Hippocampal formation (tissue), 2 donors: ENCODE measurements at places on chromosomes 16 and 17.
A peak's percentile ranks its signal among the peaks of the same experiment; 100 is the strongest.

DNA sequence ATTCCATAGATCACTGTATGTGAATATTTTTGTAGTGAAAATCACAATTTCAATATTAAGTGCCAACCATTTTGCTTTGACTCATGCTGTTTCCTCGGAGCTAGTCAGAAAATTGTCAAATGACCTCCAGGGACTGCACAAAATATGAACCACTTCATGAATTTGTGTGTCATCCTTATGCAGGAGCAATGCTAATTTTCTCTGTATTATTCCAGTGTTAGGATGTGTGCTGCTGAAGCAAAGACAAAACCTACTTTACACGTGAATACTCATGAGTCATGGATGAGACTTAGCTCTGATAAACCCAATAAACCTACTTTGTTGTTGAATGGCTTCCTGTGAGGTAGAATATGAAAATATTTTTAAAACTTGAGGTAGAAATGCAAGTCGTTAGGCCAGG is 65.2 kb downstream of the SHCBP1 start:
- DNase-seq, result no peak

- no peak for DNase-seq
These were observed 43.3 kb upstream of the GINS3 start for GRCh38 chr16:58348986-58349385.

DNA sequence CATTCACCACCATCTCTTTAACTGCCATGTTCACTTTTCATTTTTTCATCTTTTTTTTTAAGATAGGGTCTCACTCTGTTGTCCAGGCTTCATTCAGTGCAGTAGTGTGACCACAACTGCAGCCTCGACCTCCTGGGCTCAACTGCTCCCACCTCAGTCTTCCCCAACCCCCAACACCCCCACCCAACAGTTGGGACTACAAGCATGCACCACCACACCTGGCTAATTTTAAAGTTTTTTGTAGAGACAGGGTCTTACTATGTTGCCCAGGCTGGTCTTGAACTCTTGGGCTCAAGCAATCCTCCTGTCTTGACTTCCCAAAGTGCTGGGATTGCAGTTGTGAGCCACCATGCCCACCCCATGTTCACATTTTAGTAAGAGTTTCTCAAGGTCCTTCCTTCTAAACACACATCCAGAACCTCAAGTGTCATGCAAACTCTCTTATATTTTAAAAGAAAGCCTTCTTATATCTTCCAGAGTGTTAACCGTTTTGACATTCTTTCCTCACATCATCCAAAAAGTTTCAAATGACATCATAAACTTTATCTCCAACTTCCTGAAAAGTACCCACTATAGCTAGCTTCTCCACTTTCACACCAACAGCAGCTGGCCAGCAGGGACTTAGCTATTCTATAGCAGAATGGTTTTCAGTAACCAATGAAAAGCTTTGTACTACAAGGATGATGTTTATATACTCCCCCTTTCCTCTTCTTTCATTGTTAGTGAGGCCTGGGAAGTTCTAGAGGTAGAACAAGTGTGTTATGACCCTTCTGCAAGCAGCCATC is 49.3 kb downstream of the TRAF4 start:
- DNase-seq, result no peak

DNA sequence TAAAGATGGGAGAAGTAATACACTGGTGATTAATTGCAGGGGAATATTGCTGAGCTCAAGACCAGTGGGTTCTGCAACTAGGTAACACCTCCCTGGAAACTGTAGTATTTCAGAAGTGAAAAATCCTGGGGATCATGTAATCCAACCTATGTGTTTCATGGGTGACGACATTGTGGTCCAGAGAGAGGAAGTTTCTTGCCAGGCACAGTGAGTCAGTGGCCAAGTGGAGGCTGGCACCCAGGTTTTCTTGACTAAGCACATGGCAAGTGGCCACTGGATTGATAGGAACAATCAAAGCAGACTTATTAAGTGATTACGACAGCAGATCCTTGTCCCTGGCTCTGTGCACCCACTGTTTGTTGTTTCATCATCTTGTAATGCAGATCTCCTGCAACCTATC is 14.6 kb upstream of the CIITA start:
- no peak for DNase-seq

- DNase-seq, result no peak
These were observed 19.7 kb downstream of the NUP88 start for GRCh38 chr17:5399767-5400166.

GRCh38 chr17:81052199-81052997 is 17.4 kb downstream of the BAIAP2 start:
- no peak for DNase-seq

DNA sequence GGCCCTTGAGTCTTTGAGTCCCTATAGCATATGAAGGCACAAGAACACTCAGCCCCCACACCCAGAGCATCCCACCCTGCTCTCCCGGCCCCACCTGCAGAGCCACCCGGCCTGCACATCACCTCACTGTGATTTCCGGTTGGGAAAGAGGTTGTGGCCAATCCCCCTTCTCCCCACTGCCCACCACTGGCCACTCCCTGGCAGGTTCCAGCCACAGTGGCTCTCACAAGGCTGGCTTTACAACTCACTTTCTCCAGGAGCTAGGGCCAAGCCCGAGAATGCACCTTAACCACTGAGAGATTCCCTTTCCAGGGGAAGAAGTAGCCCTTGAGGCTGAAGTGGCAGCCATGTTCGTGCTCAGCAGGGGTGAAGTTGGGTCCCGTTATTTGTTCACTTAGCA is 123.9 kb downstream of the C16orf78 start:
- no peak for DNase-seq

DNA sequence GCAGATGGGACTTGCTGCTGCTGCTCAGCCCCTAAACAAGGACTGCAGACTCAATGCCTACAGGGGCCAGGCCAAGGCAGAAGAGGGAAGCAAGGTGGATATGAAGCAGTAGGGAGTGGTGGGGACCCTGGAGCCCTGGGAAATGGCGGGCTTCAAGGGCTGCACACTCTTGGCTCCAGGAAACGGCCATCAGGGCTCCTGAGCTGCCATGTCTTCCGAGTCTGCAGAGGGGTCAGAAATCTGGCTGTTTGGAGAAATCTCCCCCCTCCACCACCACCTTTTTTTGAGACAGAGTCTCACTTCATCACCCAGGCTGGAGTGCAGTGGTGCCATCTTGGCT is 169.1 kb downstream of the KATNIP start:
- no peak for DNase-seq

DNA sequence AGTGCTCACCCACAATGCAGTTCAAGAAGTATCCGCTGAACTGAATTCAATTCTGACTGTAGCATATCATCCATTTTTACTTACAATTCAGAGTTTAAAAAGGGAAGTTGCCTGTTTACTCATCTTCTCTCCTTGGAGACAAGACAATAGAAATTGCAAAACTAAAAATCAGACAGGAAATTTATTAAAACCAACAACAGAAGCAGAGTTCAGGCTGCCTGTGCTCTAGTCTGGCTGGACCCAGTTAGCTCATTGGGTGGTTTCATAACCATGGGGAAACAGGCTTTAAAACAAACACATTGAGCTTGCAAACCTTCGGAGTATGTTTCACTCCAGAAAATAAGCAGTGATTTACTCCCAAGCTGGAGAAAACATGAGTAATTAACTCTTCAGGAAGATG is 321.4 kb downstream of the GRIN2A start:
- DNase-seq, result no peak

DNA sequence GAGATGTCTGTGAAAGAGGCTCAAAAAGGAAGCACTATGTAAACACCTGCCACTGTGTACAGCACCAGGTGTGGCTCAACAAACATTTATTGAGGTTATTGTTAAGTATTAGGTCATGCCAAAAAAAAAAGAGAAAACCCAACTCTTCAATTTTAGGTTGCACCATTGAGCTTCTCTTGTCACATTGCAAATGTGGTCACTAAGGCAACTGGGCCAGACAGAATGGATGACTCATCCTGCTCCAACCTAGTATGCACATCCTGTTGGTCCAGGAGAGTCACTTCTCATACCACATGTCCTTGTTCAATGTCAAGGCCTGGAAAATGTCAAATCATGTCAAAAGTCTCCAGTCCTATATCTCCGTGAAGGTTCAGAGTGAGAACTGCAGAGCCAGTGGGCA is 25.0 kb downstream of the HOXB1 start:
- DNase-seq, result no peak

GRCh38 chr17:80372456-80372855 is 42.5 kb upstream of the ENDOV start:
- no peak for DNase-seq

- no peak for DNase-seq
These were observed 65.9 kb downstream of the DNAH3 start for GRCh38 chr16:21084631-21085225.

- no peak for DNase-seq
These were observed 42.4 kb downstream of the RAI1 start for GRCh38 chr17:17723354-17724261.

DNA sequence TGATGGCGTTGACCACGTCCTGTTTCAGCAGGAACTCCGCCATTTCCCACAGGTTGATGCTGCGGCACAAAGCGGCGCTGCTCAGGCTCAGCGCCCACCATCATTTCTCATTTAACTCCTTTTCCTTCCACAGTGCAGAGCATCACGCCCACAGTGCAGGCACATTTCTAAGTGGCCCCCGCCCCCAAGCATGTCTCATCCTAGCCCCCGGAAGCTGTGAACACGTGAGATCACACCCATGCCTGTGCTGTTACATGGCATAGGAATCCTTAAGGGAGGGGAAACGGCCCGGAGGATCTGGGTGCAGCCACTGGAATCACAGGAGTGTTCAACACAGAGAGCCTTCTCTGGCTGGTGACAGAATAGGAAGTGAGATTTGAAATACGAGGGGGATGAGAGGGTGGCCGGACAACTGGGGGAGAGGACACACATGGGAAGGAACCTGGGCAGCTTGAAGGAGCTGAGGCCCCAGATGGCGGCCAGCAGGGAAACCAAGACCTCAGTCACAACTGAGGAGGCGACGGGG is 4.7 kb downstream of the NAGPA start:
- DNase-seq, result no peak

GRCh38 chr17:73705594-73705993 is 61.3 kb upstream of the SDK2 start:
- peak; percentile 35 for DNase-seq

GRCh38 chr16:67833415-67834241 is 8.5 kb upstream of the THAP11 start:
- peak; percentile 87 for DNase-seq
